ENCODE measurements at places on chromosomes 5 and 9.

DNA sequence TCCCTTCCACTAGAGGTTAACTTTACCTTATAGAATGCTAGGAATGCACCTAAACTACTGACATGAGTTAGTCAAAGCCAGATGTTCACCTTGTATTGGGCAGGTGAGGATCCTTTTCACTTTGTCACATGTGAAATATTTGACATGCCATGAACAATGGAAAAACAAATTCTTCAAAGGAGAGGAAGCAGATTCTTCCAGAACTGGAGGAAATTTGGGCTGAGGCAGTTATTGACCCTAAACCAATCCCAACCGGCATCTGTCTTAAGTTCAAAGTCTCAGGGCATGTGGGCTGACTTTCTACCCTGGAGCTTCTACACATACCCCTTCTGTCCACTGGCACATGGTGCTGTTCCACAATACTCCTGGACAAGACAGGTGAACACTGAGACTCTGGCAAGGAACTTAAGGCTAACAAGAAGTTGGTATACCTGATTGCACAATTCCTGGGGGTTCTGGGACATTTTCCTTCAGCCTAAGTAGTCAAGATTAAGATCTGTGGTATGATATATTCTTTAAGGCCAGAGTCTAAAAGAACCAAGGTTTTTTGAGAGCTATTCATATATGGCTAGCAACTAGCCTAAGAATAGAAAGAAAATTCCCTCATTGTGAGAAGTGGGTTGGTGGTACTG lies 2.6 kb downstream of the VLDLR start:
- DNase-seq = no peak

DNA sequence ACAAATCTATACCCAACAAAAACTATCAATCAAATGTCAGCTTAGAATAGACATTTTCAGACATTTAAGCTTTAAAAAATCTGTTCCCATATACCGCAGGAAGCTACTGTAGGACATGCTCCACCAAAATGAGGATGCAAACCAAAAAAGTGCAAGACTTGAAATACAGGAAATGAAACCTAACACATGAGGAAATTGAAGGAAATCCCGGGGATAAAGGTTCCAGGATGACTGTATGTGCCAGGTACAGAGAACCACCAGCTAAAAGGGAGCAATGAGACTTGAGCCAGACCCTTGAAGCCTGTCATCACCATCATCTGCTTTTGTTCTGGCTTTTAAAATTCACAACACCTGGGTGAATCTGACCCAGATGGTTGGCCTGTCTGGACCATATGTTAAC lies 21.4 kb downstream of the DIAPH1 start:
- no peak for DNase-seq

- no peak for DNase-seq
Observed at GRCh38 chr5:80238778-80239679, 16.8 kb downstream of the SERINC5 start.

DNA sequence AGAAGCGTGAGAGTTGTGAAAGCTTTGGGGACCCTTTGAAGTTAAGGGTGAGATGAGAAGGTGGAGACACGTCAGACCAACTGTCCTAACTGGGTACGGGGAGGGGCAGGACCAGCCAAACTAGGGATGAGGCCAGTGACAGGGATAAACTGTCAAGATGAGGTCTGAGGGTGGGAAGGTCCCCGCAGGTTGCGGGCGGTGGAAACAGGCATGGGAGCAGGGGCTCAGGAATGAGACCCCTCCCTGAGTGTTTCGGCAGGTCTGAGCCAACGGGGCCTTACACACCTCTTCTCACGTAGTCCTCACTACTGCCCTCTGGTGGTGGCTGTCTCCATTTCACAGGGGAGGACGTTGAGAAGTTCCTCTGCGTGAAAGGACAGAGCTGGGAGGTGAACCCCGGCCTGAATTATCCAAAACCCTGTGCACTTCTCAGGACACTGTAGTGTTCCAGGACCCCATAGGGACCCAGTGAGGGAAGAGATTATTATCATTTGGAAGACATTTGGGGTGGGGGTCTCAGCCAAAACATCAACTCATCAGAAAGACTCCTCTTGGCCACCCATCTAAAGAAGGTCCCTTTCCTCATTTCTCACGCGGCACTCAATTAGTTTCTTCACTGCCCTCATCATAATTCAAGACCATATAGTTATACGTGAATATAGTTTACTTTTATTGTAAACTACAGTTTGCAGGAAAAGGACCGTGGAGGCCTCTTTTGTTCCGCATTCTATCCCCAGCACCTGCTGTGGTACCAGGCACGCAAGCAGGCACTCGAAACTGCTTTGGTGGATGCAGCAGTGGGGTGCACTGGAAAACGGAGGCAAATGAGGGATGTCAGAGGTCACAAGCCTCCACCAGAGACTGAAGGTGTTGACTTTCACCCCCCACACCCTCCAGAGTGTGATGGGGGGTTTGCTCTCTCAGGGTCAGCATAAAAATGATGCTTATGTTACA lies 21.7 kb upstream of the NANS start:
- DNase-seq = peak; percentile 78

DNA sequence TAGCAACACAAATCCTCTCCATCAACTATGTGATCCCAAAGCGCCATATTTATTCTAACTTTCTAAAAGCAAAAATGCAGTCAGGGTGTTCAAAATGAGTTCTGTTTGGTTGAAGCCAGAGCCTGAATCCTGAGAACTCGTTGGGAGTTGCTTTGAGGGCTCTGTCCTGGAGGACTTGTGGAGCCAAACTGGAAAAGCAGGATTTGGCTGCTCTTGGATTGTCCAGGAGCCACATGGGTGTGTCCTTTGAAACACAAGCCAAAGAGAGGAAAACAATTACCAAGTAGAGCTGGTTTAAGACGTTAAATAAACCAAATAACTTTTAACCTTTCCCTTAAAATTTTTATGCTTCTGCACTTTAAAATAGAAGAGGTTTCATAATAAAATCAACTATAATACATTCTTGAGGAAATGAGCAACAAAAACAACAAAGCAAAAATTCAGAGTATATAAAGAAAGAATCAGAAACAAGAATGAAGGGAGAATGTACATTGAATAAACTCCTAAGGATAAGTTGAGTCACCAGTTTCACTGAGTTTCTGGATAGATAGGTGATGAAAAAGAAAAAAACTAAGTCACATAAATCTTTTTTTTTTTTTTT lies 13.5 kb downstream of the C5orf46 start:
- DNase-seq = no peak

GRCh38 chr9:70760228-70760627 lies 345.8 kb upstream of the KLF9 start:
- no peak for DNase-seq

GRCh38 chr5:93054424-93055163 lies 526.4 kb downstream of the NR2F1-AS1 start:
- no peak for DNase-seq

DNA sequence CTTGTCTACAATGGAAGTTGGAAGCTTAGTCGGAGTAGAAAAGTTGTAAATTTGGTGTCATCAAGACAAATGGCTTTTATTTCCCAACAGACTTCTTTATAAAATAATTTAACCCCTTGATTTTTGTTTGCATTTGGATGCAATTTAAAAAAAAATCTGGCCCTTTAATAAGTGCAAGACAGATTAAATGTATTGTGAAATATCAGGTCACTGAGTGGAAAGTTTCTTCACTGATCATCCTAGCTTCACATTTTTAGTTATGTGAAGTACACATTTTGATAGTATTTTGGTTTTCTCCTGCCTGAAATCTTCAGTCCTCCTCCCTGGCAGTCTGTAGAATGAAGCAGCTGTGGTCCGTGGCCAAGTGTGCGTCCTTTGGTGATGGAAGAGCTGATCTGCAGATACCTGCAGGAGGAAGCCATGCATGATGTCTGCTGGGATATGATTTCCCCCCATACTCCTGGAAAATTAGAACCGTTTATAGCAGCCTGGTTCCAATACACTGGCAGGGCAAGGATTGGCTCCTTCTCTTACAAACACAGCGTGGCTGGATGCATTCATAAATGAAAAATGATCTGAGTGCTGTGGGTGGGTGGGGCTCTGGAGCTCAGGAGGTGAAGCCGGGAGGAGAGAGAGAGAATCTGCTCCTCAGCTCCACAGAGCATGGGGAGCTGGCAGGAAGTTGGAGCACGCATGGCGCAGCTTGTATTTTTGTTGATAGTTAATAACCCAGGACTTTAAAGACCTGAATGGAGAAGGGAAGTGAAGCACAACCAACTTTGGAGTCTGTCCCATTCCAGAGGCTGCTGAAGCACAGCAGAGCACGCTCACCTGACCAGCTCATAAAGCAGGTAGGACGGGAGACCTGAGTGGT lies 238.4 kb downstream of the GOLPH3 start:
- no peak for DNase-seq

- DNase-seq = no peak
Observed at GRCh38 chr9:88872192-88872946, 118.9 kb upstream of the S1PR3 start.

- no peak for DNase-seq
Observed at GRCh38 chr9:90552317-90552716, 90.3 kb downstream of the DIRAS2 start.

DNA sequence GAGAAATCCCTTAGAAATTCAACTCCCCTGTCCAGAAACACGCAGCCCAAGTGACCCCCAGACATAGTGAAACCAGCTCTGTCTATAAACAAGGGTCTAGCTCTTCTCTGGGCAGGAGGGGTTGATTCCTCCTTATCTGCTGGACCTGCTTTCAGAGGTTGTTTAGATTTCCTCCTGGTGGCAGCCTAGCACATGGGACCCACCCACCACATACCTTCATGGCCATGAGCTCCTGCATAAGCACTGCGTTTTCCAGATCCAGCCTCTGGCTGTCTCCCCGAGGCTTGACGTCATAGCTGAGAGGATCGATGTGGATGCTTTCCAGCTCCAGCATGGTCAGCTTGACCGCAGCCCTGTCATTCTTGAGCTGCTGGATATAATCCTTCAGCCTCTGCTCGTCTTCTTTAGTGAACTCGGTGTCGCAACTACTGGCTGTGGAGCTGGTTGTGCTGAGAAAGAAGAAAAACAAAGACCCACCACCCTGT lies 77.0 kb downstream of the DCP2 start:
- no peak for DNase-seq

DNA sequence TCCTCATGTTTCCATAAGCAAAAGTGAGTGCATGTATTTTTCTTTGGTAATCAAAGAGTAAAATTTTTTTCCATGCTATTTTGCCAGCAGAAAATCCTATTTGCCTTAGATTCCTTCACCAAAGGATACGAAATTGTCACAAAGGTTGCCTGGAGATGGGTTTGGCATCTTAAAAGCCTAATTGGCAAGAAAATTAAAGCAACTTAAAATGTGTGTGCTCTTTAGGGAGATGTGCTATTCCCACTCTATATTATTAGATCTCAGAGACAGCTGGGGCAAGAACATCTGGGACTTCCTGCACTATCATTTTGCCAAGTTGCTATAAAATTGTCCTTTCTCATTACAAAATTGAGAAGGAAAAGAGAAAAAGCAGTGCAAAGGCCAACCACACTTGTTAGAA lies 146.1 kb downstream of the PLCXD3 start:
- no peak for DNase-seq

GRCh38 chr5:60295423-60295822 lies 401.9 kb upstream of the PDE4D start:
- DNase-seq = no peak

- no peak for DNase-seq
Observed at GRCh38 chr5:100668511-100668910, 133.3 kb downstream of the FAM174A start.

GRCh38 chr5:4212981-4213819 lies 617.6 kb downstream of the IRX1 start:
- DNase-seq = no peak

DNA sequence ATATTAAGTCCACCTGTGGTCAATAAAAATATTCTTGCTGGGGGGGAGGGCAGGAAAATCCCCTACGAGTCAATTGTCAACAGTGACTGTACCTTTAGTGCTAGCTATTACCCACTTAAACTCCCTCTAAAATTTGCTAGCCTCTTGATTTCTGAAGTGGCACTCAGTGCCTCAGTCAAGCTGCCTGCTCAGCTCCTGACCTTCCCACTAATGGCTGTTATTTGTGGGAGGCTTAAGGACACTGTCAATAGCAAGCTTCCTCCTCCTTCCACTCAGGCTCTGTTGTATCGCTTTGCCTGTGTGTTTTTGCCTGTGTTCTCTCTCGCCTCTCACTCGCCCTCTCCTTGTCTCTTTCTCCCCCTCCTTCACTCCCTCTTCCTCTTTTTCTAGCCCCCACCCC lies 140.8 kb downstream of the BNC2 start:
- DNase-seq = no peak

GRCh38 chr5:126482591-126482990 lies 59.4 kb downstream of the GRAMD2B start:
- no peak for DNase-seq

- DNase-seq = no peak
Observed at GRCh38 chr5:168908207-168908606, 329.0 kb upstream of the PANK3 start.

- DNase-seq = no peak
Observed at GRCh38 chr5:125179612-125180011, 433.2 kb upstream of the ZNF608 start.

GRCh38 chr9:565528-565927 lies 276.0 kb upstream of the DMRT1 start:
- no peak for DNase-seq

DNA sequence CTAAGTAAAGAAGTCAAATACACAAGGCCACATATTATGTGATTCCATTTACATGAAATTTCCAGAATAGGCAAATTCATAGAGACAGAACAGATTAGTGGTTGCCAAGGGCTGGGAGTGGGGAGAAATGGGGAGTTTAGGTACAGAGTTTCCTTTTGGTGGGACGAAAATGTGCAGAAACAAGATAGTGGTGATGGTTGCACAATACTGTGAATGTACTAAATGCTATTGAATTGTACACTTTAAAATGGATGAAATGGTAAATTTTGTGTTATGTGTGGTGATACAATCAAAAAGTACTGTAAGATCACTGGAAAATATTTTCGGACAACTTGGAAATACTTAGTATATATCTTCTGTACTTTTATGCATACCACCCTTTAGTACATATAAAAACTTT lies 15.0 kb downstream of the ECM2 start:
- no peak for DNase-seq

- no peak for DNase-seq
Observed at GRCh38 chr9:79473704-79474103, 98.1 kb upstream of the TLE4 start.

GRCh38 chr9:92619601-92620300 lies 50.2 kb downstream of the IPPK start:
- DNase-seq = no peak

DNA sequence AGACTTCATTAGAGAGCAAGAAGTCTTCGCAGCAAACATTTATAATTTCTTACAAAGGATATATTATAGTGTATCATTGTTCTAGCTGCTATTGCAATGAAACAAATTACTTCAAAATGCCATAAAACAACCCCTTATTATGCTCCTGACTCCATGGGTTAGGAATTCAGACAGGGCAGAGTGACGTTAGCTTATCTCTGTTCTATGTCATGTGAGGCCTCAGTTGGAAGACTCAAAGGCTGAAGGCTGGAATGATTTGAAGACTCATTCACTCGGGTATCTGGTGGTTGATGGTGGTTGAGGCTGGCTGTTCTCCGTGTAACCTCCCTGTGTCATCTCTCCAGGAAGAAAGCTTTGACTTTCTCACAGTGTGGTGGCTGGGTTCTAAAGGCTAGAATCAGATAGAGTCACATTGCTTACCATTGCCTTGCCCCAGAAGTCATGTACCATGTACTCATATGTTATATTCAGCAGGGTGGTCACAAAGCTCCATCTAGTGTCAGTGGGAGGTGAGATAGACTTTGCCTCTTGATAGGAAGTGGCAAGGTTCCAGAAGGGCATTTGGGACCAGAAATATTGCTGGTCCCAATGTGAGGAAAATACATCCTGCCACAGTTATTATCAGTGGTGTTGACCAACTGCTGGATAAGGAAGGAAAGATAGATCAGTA lies 226.9 kb downstream of the TMEM38B start:
- no peak for DNase-seq

- no peak for DNase-seq
Observed at GRCh38 chr9:93577975-93578682, 1.7 kb downstream of the PHF2 start.

- no peak for DNase-seq
Observed at GRCh38 chr5:98144116-98144515, 629.3 kb upstream of the RGMB start.
